ENCODE measurements at places on chromosomes 2 and 18. TPM values are rescaled to one million over a fixed set of nuclear protein-coding genes. Genes with fewer than 3 reads are reported as not detected.

GRCh38 chr18:22346401-22346952 lies 71.2 kb downstream of the CTAGE1 start:
- DNase-seq = no peak

DNA sequence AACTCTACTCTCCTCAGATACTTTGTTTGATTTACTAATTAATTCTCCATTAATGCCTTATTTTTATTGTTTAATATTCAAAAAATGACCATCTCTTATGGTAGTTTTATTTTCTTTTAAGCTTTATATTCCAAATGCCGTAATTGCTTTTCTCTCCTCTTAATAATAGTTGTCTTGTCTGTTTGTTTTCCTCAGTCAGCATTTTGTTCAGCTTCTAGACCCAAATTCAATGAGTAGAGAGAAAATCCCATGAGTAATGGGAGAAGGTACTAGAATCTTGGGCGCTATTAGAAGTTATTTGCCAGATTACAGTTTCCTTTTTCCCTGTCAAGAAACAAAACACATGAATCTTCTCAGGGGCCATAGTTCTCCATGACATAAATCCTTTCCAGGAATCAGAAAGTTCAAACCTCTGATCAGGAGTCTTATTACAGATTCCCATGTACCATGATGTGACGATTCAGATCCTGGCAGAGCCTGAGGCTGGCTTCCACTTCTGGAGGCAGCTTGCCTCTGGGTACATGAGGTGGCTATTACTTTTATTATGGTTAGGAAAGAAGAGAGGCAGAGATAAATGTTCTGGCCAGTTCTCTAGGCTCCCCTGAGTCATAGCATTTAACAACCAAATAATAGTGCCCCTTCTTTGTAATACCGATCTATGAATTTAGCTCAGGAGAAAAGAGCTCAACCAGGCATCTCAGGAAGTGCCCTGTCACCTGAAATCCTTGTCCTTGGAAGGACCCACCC lies 485.1 kb upstream of the SETBP1 start:
- DNase-seq = no peak

- no peak for DNase-seq
Observed at GRCh38 chr2:197010200-197011020, 83.9 kb upstream of the PGAP1 start.

GALNT3 gene
- 0.27 TPM for total RNA-seq

SERPINB4 gene
- total RNA-seq = not detected

GRCh38 chr2:67544286-67544685 lies 147.2 kb downstream of the ETAA1 start:
- no peak for DNase-seq

- no peak for DNase-seq
Observed at GRCh38 chr18:56721031-56721430, 69.9 kb downstream of the WDR7 start.

TNFAIP6 gene
- total RNA-seq = 4.9 TPM

- DNase-seq = no peak
Observed at GRCh38 chr18:37385846-37386778, 179.5 kb downstream of the CELF4 start.
